ENCODE measurements at places on chromosomes 1 and 21.

- no peak for DNase-seq
These were observed 102.6 kb upstream of the ZNF644 start for GRCh38 chr1:91124290-91124985.

- no peak for DNase-seq
These were observed 514.9 kb upstream of the PKN2 start for GRCh38 chr1:88169139-88169538.

- DNase-seq: no peak
These were observed 3.0 kb upstream of the CASQ1 start for GRCh38 chr1:160187407-160187806.

DNA sequence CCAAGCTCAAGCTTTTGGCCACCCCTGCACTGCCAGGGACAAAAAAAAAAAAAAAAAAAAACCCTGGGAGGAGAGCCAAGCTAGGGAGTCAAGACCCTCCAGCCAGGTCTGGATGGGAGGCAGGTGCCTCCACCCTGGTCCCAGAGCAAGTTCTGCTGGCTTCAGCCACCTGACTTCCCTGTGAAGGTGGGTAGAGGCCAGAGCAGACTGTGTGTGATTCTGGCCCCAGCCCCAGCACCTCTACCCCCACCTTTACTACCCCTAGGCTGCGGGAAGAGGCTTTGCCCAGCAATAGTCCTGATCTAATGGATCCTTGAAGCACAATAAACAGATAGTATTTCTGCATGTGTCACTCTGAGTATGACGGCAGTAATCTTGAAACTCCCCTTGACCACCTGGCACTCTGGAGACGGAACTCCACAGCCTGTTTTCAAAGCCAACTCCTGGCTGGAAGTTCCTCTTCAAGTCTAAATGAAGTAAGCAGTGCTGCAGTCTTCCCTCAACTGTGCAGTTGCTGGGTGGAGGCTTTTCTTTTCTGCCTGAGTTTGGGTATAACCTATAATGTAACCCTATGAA lies 9.8 kb downstream of the PDZK1IP1 start:
- no peak for DNase-seq

DNA sequence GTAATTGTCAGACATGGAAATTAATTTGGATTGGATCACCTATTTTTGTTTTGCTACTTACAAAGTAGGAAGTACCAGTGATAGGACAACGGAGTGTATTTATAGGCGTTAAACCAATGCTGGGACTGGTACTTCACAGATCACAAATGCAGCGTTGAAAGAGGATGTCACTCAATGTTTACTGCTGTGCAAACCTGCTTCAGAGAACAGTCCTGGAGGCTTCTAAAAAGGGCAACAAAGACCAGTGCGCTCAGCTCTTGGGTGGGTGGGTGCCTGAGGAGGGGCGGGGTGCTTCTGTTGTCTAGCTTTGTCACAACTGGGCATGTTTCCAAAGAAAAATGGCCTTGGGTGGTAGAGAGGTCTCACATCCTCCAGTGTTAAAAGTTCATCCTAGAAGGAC lies 2.1 kb downstream of the C1orf21 start:
- DNase-seq: no peak

GRCh38 chr21:28089599-28090441 lies 902.9 kb downstream of the LTN1 start:
- DNase-seq: no peak

GRCh38 chr1:246577082-246577719 lies 10.9 kb downstream of the CNST start:
- DNase-seq: no peak

DNA sequence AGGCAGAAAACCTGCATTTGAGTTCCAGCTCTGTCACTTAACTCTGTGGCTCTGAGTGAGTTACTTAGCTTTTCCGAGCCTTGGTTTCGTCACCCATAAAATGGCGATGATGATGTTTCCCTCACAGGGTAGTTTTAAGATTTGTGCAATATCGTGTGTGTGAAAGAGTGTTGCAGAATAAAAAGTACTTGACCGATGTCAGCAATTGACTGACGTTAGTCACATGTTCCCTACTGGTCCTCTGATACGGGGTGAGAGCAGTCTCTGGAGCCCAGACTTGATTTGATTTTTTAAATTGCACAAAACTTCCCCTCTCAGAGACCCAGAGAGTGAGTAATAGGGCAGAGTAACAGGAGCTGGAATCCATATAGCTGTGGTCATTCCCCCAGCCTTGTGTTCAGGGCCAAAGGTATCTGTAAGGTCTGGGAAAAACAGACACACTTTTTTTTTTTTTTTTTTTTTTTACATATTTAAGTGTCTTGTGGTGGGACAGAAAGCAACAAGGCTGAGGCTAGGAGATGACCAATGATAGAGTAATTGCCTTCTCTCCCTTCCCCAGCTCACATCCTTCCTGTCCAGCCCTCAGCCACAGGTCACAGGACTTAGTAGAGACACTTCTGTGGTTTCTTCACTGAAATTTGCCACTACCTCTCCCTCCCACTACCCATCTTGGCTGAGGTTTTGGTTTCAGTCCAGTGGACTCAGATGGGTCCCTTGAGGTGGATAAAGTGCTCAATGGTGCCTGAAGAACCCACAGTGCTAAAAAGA lies 2.0 kb downstream of the FCER1G start:
- no peak for DNase-seq

GRCh38 chr1:99662539-99663080 lies 16.7 kb downstream of the PALMD start:
- no peak for DNase-seq

DNA sequence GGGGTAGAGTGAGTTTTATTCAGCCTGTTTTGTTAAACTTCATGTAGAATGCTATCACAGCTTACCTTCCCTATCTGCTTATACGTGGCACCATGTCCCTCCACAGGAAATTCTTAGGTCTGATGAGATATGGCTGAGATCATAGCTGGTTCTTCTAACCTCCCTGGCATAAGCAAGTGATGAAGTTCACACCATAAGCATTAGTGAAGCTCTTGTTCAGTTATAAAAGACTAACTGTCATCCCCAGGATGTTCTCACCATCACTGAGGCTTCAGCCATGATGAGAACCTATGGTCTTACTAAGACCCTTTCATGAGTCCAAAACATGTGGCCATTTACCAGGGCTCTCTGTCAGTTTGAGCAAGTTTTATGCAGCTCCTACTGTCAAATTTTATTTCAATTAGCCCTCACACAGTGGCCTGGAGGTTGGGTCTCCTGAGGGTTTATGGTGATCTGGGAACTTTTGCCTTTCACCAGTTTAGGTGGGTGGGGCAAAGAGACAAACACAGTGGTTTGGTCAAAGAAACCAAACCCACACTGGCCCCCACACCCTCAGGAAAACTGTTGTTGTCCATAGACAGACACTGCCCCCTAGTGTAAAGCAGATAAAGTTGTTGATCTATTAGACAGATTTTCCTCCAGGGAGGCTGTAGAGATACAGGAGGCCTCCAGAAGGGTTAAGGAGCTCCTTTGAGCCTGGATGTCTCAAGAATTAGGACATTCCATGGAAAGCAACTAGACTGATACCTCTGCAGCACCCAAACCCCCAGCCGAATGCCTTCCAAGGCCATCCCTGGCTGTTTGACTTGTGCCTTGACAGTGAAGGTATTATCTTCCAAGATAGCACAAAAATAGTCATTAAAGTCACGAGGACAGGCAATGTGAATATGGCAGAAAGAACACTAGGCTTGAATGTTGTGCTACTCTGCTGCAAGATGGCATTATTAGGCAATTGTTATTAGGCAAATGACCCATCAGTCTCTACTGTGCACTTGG lies 5.0 kb downstream of the SLC22A15 start:
- peak; percentile 18 for DNase-seq

DNA sequence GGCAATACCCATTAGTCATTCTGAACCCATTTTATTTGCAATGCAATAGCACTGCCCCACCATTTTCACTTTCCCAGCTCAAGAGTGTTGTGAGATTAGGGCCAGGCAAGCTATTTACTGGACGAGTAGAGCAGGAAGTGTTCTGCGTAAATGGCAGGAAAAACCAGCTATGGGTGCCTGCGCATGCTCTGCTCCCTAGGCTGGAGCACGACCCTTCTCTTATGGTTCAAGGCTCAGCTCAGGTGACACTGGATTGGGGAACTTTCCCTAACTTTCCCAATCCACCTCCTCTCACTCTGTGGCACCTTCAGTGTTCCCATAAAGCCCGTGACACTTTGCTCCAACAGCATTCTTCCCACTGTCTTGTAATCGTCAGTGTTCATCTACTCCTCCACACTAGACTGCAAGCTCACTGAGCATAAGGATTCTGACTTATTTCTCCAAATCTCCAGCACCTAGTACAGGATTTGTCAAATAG lies 3.6 kb upstream of the MAN1A2 start:
- no peak for DNase-seq

DNA sequence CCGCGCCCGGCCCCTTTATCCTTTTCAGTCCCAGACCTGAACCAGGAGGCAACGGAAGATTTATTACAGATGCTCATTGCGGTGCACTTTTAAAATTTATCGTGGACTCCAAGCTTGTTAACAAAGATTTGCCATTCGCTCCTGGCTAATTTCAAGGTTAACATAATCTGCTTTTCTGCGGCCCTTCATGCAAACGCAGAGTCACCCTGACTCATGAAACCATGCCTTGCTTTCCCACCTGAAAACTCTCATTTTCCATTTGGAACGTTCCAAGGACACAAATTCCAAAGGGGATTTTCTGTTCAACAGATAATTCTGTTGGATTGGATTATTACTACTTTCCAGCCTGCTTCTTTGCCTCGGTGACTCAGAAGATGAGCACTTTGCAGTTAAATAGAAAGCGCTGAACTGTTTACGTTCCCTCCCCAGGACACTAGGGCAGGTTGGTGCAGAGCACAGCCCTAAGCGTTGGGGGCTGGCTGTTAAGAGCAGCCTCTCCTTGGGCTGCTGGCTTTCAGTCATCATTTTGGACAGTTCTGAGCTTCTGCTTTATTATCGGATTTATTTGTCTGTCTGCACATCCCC lies 51.1 kb downstream of the CD247 start:
- no peak for DNase-seq

GRCh38 chr1:182330303-182330702 lies 61.3 kb downstream of the GLUL start:
- DNase-seq: peak; percentile 81

- no peak for DNase-seq
These were observed 29.5 kb upstream of the CLCA4 start for GRCh38 chr1:86517336-86517735.

- no peak for DNase-seq
These were observed 448.5 kb downstream of the NUF2 start for GRCh38 chr1:163770265-163770664.

DNA sequence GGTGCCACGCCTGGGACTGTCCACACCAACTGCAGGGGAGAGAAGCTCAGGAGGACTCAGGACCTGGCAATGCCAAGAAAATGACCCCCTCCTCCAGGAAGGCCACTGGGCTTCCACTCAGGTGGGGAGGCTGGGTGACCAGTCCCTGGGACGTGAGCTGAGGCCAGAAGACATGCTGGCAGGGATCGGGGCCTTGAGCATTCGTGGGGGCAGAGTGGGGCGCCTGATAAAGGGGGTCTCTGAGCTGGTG lies 15.3 kb upstream of the COL6A2 start:
- no peak for DNase-seq

DNA sequence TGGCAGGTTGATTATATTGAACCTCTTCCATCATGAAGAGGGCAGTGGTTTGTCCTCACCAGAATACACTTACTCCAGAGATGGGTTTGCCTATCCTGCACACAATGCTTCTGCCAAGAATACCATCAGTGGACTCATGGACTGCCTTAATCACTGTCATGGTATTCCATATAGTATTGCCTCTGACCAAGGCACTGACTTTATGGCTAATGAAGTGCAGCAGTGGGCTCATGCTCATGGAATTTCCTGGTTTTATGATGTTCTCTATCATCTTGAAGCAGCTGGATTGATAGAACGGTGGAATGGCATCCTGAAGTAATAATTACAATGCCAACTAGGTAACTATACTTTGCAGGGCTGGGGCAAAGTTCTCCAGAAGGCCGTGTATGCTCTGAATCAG lies 16.6 kb upstream of the GBP6 start:
- DNase-seq: no peak

DNA sequence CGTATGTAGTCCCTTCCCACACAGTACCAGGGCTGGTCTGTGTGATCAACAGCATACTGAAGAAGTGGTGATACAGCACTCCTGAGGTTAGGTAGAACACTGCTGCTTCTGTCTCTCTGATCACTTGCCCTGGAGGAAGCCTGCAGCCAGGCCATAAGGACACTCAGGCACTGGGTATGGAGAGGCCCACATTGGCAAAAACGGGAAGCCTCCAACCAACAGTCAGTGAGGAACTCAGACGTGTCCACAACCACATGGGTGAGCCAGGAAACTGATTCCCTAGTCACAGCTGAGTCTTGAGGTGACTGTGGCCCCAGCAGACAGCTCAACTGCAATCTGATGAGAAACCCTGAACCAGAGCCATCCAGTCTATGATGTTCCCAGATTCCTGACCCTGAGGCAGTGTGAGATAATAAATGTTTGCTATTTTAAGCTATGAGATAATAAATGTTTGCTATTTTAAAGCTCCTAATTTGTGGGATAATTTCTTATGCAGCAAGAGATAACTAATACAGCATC lies 62.5 kb downstream of the COQ8A start:
- DNase-seq: no peak

GRCh38 chr1:179082333-179082998 lies 596 bp downstream of the TOR3A start:
- DNase-seq: peak; percentile 38

GRCh38 chr1:116529199-116529631 lies 41.6 kb downstream of the CD58 start:
- no peak for DNase-seq

DNA sequence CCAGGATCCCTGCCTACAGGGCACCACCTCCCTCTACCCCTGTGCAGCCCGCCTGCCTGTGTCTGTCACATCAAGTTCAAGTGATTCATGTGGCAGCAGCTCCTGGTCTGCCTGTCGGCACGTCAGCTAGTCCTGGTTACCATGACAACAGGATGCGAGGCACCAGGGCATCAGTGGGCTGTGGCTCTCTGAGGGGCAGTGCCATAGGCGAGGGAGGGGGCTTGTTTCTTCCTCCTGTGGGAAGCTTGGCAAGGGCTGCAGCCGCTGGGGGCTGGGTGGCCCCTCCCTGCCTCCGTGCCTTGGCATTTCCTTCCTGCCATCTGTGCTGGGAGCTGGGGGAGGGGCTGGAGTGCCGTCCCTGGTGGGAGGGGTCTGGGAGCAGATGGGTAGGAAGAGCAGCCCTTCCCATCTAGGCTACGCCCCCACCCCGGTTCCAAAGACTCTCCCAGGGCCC lies 43.1 kb downstream of the FOXO6 start:
- no peak for DNase-seq

GRCh38 chr1:21024918-21025317 lies 151.8 kb downstream of the EIF4G3 start:
- DNase-seq: no peak

Measured in hematopoietic multipotent progenitor cell treated with erythropoietin and hydrocortisone succinate and interleukin-3 and kit ligand, for 15 days (in vitro differentiated cells).